ENCODE measurements at places on chromosomes 7 and 10.
A peak's percentile ranks its signal among the peaks of the same experiment; 100 is the strongest.

GRCh38 chr10:72832701-72833100, 60.8 kb upstream of the OIT3 start:
- no peak for DNase-seq

GRCh38 chr7:16492513-16493062, 27.1 kb upstream of the SOSTDC1 start:
- DNase-seq = no peak

- DNase-seq = no peak
Observed at GRCh38 chr10:48678041-48678440, 6.6 kb upstream of the WDFY4 start.

DNA sequence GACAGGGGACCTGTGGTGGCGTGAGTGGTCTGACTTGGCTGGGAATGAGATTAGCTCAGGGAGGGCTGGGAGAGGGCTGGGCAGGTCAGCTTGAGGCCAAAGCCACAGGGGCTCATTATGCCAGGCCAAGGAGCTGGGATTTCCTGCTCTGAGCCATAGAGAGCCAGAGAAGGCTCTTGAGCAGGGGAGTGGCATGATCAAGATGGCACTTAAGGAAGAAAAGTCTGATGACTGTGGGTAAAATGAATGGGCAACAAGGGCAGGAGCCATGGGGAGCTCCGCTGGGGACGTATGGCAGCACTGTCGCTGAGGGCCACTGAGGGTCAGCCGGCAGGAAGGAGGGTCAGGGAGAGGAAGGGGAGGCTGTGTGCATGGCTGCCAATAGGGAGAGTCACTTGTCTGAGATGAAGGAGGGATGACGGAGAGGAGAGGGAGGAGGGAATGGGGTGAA, 5.8 kb downstream of the ANTXRL start:
- DNase-seq = no peak

DNA sequence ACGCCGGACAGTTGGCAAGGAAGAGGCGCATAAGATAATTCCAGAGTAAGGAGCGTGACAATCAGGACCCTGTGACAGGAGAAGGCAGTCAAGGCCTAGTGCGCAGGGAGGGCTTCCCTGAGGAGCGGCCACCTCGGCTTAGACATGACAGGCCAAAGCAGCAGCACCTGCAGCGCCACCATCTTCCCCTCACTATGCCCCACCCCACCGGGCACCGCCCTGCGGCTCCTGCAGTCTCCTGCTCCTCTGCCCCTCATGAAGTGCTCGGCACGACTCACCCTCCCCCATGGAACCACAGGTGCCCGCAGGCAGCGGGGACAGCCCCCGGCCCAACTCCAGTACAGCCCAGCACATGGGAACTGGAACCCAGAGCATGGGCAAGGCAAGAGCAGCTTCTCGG, 11.8 kb downstream of the MAD1L1 start:
- no peak for DNase-seq

- DNase-seq = peak; percentile 69
Observed at GRCh38 chr10:43128958-43129706, 9.1 kb upstream of the CSGALNACT2 start.

GRCh38 chr7:27802999-27803398, 63.0 kb downstream of the TAX1BP1 start:
- DNase-seq = no peak

DNA sequence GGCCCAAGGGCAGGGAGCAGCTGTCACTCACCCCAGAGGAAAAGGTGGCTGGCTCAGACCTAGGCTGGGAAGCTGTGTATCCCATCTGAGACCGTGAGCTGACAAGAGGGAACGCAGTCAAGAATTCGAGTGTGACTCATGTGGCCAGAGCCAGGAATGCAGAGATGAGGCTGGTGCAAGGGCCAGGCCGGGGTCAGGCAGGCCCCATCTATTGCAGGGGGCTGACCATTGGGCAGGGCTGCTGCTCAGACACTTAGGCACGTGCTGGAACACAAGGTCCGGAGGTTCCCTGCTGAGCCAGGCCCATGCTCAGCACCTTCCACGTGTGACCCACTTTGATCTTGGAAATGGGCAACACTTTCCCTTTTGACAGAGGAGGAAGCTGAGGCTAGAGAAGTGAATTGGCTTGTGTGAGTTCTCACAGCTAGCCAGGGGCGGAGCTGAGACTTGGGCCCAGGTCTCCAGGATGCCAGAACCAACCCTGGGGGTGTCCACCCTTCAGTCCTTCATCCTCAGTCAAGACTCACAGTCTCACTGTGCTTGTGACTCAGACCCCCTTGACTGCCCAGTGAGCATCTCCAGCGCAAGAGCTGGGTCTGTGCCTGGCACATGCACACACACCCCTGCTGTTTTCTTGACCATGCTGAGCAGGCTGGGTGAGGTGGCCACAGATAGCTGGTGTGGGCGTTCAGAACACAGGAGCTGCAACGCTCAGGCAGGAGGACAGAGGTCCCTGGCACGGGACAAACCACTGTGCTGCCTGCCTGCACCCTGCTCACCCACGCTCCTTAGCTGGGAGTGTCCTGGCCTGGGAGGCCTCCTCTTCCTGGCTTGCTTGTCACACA, 47.6 kb upstream of the PPIF start:
- peak; percentile 76 for DNase-seq

GRCh38 chr7:20165146-20165510, 52.1 kb downstream of the MACC1 start:
- no peak for DNase-seq

GRCh38 chr7:39406467-39406866, 159.7 kb upstream of the YAE1 start:
- DNase-seq = no peak

- DNase-seq = no peak
Observed at GRCh38 chr10:97163181-97163580, 22.6 kb downstream of the SLIT1 start.

All from 8988T (cell line).